ENCODE measurements at places on chromosomes 5 and 9.

DNA sequence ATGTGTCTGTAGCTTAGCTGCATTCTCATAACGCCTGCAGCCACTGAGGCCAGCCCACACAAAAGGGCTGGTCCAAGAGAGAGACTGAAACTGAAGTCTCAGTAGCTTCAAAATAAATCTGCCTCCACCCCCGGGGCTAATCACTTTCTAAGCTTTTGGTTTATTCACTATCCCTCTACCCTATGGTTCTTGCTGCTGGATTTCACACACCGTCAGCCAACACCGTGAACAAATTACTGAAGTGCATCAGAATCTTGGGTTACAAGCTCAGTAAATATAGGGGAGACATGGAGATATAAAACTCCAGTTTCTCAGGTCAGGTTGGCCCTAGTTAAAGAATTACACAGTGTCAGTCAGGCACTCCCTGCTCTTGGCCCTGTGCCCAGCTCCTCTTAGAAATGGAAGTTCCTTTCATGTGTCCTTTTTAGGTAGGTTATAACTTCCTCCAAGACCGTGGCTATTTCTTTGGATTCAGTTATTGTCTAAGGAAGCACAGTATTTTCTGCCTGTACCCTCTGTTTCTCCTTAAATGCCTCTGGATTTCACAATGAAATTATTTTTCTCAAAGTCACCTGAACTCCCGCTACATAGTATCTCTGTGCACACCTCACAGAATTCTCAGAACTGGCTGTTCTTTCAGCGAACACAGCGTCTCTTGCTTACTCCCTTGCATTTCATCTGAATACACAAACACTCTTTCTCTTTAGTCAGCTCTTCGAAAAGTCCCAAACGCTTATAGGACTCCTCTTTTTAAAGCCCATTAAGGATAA lies 112.5 kb downstream of the FAM174A start:
- H3K27me3 ChIP-seq: peaks cover 5% of the 10 kb centered on the region
- H3K4me1 ChIP-seq: no peaks in the 10 kb centered on the region
- H3K36me3 ChIP-seq: no peaks in the 10 kb centered on the region

GRCh38 chr5:1156754-1157460 lies 44.5 kb upstream of the SLC6A19 start:
- peaks cover 13% of the 10 kb centered on the region for H3K27me3 ChIP-seq
- H3K36me3 ChIP-seq: peaks cover 11% of the 10 kb centered on the region
- no peak for DNase-seq
- H3K4me1 ChIP-seq: peaks cover 39% of the 10 kb centered on the region
- H3K4me3 ChIP-seq: peak overlapping the region; percentile 60

GRCh38 chr5:7876867-7877266 lies 7.9 kb downstream of the MTRR start:
- no peak overlapping the region for H3K4me3 ChIP-seq
- peaks cover 32% of the 10 kb centered on the region for H3K36me3 ChIP-seq
- no peaks in the 10 kb centered on the region for H3K27me3 ChIP-seq

DNA sequence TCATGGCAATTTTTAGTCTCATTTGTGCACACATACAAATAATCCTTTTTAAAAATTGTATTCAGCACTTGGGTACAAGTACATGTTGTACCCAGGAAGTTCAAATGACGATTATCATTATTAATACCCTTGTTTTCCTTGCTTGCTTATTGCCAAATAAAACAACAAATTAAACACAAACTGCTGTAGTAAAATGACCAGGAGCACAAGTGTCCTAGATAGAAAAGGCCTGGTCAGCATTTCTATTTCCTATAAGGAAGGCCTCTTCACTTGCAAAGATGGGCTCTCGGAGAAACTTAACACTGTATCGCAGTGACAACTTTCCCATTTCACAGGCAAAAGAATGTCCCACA lies 34.7 kb upstream of the PLPP1 start:
- no peaks in the 10 kb centered on the region for H3K36me3 ChIP-seq
- no peaks in the 10 kb centered on the region for H3K4me1 ChIP-seq
- no peak overlapping the region for H3K4me3 ChIP-seq
- DNase-seq: no peak
- H3K27me3 ChIP-seq: no peaks in the 10 kb centered on the region

DNA sequence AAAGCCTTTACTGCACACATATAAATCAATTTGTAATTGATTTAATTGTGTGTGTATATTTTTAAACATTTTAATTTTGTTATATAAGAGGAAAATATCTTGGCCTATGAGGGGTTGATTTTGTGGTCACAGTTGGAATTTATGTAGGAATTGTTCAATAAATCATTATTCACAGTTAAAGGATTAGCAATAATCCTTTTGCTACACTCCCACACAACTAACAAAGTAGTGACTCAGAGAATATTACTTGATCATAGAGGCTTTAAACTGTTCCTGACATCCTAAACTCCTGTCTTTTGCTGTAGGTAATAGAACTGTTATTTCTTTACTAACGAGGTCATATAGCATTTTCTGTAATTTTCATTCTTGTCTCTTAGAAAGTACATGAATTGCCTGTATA lies 95.5 kb downstream of the ZCCHC7 start:
- no peak overlapping the region for H3K27ac ChIP-seq
- peaks cover 20% of the 10 kb centered on the region for H3K4me1 ChIP-seq
- DNase-seq: no peak

DNA sequence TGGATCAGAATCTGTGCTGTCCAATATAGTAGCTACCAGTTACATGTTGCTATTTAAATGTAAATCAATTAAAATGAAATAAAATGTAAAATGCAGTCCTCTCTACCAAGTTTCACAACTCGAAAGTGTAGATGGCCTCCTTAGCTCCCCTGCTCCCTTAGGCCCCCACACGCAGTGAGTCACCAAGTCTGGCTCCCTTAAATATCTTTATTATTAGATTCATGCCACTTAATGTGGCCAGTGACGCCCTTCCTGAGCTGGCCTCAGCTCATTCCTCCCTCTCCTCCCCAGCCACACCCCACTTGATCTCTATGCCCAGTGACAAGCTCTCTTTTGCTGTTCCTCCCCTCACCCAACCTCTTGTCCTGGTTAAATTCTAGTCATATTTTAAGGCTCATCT lies 88.4 kb upstream of the DNAH5 start:
- H3K27me3 ChIP-seq: peaks cover 18% of the 10 kb centered on the region
- peaks cover 1% of the 10 kb centered on the region for H3K36me3 ChIP-seq
- DNase-seq: no peak
- H3K4me3 ChIP-seq: no peak overlapping the region
- peaks cover 9% of the 10 kb centered on the region for H3K4me1 ChIP-seq
- H3K27ac ChIP-seq: no peak overlapping the region

GRCh38 chr9:90054810-90055209 lies 450.0 kb downstream of the GADD45G start:
- no peak overlapping the region for H3K27ac ChIP-seq
- peaks cover 15% of the 10 kb centered on the region for H3K27me3 ChIP-seq
- no peak overlapping the region for H3K4me3 ChIP-seq
- no peaks in the 10 kb centered on the region for H3K4me1 ChIP-seq
- no peak for DNase-seq

GRCh38 chr5:21398511-21398910 lies 1410.5 kb upstream of the CDH18 start:
- DNase-seq: no peak
- H3K27me3 ChIP-seq: no peaks in the 10 kb centered on the region
- no peaks in the 10 kb centered on the region for H3K4me1 ChIP-seq
- no peak overlapping the region for H3K27ac ChIP-seq

GRCh38 chr5:25540628-25541027 lies 895.9 kb upstream of the CDH10 start:
- no peak overlapping the region for H3K27ac ChIP-seq
- H3K4me1 ChIP-seq: no peaks in the 10 kb centered on the region
- no peaks in the 10 kb centered on the region for H3K36me3 ChIP-seq
- H3K4me3 ChIP-seq: no peak overlapping the region

DNA sequence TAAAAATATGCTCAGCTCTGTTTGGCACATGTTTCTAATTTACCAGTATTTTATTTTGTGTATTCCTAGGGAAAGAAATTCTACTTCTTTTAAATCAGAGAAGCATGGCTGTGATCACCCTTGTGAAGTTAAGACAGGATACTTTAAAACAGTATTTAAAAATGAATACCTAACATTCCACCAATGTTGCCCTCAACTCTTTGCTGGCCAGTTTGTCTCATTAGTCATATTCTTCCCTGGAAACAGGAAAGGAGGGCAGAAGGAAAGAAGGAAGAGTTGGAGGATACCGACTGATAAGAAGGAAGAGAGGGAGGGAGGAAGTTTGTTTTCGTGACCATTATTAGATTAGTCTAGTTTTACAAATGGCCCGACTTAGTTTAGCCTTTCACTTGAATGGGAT lies 137.4 kb downstream of the PLK2 start:
- no peak for DNase-seq
- H3K27me3 ChIP-seq: peaks cover 4% of the 10 kb centered on the region
- H3K36me3 ChIP-seq: no peaks in the 10 kb centered on the region
- H3K4me3 ChIP-seq: no peak overlapping the region
- H3K4me1 ChIP-seq: no peaks in the 10 kb centered on the region
- no peak overlapping the region for H3K27ac ChIP-seq
